A673 (cell line): ENCODE measurements at places on chromosomes 16 and 17. TPM values are rescaled to one million over a fixed set of nuclear protein-coding genes. Genes with fewer than 3 reads are reported as not detected.

ATP2C2 gene
- total RNA-seq, result not detected in 2 replicates

CNGB1 gene
- total RNA-seq, result not detected in 2 replicates

PPY gene
- total RNA-seq, result not detected in 2 replicates

NACA2 gene
- total RNA-seq, result 0.42 TPM in 1 of 2 replicates, not detected in the other

ADAM11 gene
- total RNA-seq, result 0.17 and 0.59 TPM in 2 replicates

PDILT gene
- not detected in 2 replicates for total RNA-seq

KRT40 gene
- 0.98 and 1.1 TPM in 2 replicates for total RNA-seq
